Activated CD4-positive, alpha-beta T cell treated with anti-CD3 and anti-CD28 coated beads, Interleukin-2, amount 10 ng/mL, durations not matched to agents 7 days and 5 days (primary cell): ENCODE measurements at places on chromosomes 16 and 17. TPM values are rescaled to one million over a fixed set of nuclear protein-coding genes. Genes with fewer than 3 reads are reported as not detected.
A peak's percentile ranks its signal among the peaks of the same experiment; 100 is the strongest.

GRCh38 chr17:44137891-44138709 lies 3.6 kb upstream of the HROB start:
- peak overlapping the region; percentile 31 for H3K27ac ChIP-seq
- no peak overlapping the region for H3K4me3 ChIP-seq
- H3K4me1 ChIP-seq: peaks cover 26% of the 10 kb centered on the region
- DNase-seq: peak; percentile 49
- no peaks in the 10 kb centered on the region for H3K36me3 ChIP-seq

- H3K27me3 ChIP-seq: peaks cover 2% of the 10 kb centered on the region
- DNase-seq: no peak
- peaks cover 3% of the 10 kb centered on the region for H3K4me1 ChIP-seq
- no peak overlapping the region for H3K4me3 ChIP-seq
- no peaks in the 10 kb centered on the region for H3K36me3 ChIP-seq
These were observed 67.7 kb downstream of the HLF start for GRCh38 chr17:55332296-55333041.

DNA sequence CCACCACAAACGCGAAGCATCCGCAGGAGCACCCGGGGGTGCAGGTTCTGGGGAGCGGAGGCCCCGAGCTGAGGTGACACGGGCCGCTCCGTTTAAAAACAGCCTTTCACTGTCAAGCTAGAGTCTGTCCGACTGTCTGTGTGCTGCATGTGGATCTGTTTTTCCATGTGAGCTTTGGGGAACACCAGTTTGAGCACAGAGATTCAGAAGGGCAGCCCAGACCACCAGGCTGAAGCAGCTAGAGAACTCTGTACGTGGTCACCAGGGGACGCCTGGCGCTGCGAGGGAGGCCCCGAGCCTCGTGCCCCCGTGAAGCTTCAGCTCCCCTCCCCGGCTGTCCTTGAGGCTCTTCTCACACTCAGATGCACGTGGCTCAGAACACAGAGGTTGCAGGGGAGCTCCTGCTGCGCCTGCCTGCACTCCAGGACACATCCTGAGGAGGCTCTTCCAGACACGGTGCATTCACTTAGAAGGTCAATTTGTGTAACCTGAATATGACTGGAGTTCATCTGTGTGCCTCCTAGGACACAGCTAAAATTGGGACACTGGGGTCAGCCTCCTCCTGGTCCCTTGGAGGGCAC lies 15.7 kb upstream of the FOXK2 start:
- H3K4me1 ChIP-seq: peaks cover 13% of the 10 kb centered on the region
- peaks cover 2% of the 10 kb centered on the region for H3K27me3 ChIP-seq
- no peak overlapping the region for H3K4me3 ChIP-seq
- DNase-seq: no peak

DNA sequence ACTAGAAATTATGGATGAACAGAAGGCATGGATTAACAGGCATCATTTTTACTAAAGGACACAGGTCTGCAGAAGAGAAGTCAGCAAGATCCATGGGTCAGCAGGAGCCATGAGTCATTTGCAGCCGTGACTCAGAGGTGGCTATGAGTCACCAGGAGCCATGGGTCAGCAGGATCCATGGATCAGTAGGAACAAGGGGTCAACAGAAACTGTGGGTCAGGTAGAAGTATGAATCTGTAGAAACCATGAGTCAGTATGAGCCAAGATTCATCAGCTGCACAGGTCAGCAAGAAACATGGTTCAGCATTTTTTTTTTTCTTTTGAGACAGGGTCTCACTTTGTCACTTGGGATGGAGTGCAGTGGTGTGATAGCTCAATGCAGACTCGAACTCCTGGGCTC lies 58.2 kb upstream of the HS3ST4 start:
- DNase-seq: no peak
- H3K36me3 ChIP-seq: no peaks in the 10 kb centered on the region
- no peak overlapping the region for H3K27ac ChIP-seq
- peaks cover 2% of the 10 kb centered on the region for H3K27me3 ChIP-seq

GRCh38 chr17:47934856-47935255 lies 6.5 kb upstream of the PNPO start:
- no peak overlapping the region for H3K4me3 ChIP-seq
- no peaks in the 10 kb centered on the region for H3K27me3 ChIP-seq
- no peaks in the 10 kb centered on the region for H3K36me3 ChIP-seq
- no peak for DNase-seq
- H3K4me1 ChIP-seq: peaks cover 3% of the 10 kb centered on the region

DNA sequence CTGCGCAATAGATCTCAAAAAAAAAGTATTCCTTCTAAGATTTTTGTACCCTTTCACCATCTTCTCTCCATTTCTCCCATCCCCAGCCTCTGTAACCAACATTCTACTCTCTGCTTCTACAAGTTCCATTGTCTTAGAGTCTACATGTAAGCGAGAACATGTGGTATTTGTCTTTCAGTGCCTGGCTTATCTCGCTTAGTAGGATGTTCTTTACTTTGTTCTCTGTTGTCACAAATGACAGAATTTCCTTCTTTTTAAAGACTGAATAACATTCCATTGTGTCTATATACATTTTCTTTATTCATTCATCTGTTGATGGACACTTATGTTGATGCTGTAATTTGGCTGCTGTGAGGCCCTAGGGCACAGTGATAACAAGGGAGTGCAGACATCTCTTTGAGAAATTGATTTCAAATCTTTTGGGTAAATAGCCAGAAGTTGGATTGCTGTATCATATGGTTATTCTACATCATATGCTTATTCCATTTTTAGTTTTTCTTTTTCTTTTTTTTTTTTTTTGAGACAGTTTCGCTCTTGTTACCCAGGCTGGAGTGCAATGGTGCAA lies 37.7 kb upstream of the MYH10 start:
- no peak overlapping the region for H3K4me3 ChIP-seq
- DNase-seq: no peak
- H3K36me3 ChIP-seq: no peaks in the 10 kb centered on the region
- H3K4me1 ChIP-seq: no peaks in the 10 kb centered on the region

GRCh38 chr17:2712300-2713043 lies 908 bp upstream of the CLUH start:
- peak overlapping the region; percentile 86 for H3K4me3 ChIP-seq

DNA sequence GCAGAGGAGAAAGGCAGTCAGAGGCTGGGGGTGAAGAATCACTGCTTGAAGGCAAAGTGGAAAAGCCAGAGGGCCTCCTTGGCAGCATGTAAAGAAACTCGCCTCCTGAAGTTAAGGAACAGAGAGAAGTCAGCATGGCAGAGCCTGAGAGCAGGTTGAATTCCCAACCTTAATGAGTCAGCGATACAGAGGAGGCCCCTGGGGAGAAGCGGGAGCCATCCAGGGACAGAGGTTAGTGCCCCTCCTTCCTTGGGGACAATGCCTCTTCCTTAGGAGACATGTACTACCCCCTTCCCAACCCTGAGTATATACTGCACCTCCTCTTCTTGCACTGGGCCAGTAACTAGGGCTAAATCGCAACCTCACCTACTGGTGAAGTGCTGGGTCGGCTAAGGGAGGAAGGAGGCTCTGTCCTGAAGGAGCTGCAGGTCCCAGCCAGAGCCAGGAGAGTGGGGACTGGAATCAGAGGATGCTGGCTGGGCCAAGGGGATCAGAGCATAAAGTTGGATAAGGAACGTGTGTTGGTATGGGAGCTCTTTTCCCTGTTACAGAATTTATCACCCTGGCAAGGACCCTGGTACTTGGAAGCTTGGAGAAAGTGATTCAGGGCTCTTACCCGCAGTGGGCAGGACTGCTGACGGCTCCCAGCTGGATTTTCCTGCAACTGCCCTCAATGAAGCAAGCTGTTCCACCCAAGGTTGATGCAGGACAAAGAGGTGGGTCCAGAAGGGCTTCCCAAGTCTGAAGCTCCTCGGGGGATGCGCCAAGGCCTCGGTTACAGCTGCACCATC lies 5.4 kb upstream of the AANAT start:
- H3K4me3 ChIP-seq: no peak overlapping the region
- H3K27ac ChIP-seq: no peak overlapping the region
- H3K27me3 ChIP-seq: peaks cover 4% of the 10 kb centered on the region
- no peaks in the 10 kb centered on the region for H3K36me3 ChIP-seq

GRCh38 chr16:81181013-81181720 lies 57.3 kb upstream of the BCO1 start:
- peaks cover 2% of the 10 kb centered on the region for H3K27me3 ChIP-seq
- no peak overlapping the region for H3K27ac ChIP-seq
- no peaks in the 10 kb centered on the region for H3K36me3 ChIP-seq

DNA sequence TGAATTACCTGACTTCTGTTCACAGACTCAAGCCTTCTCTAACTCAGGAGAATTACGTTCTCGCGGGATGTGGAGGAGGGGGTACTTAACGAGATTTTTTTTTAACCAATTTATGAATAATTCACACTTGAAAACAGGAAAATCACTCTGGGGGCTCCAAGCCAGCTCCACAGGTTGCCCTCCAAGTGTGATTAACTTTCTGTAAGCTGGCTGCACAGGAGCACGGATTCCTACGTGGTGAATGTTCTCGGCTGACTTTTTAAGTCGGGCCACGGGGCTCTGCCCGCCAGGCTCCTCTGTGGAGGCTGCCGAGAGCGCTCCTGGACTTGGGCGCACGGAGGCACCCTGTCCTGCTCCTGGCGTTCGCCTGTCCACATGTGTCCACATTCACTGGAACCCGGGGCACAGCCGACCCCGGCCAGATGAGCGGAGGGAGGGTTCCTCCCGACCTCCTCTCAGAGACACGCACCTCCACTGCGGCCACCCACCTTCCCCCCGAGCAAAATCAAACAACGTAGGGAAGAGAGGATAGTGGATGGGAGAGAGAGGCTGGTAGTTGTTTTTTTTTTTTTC lies 147.1 kb upstream of the CHMP6 start:
- H3K27me3 ChIP-seq: no peaks in the 10 kb centered on the region
- H3K4me3 ChIP-seq: no peak overlapping the region
- peak overlapping the region; percentile 57 for H3K27ac ChIP-seq

DNA sequence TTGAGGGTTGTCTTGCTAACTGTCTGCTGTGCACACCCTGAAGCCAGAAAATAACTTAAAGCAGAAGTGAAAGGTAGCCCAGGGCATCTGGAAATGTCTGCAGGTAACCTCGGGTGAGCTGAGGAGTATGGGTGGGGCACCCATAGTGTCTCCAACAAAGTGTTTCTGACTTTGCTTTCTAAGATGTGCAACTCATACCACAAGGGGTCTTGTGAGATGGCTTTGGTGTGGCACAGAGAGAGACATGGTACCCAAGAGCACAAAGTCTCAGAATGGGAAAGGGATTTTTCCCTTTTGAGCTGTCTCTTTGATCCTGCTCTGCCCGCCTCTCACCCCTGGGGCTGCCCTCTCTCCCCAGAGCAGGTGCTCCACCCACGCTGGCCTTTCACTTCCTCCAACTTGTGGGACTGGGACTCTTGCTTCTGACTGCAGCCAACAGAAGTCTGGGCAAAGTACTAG lies 6.9 kb downstream of the CHD9 start:
- H3K4me1 ChIP-seq: peaks cover 46% of the 10 kb centered on the region
- H3K27ac ChIP-seq: peak overlapping the region; percentile 72
- H3K27me3 ChIP-seq: no peaks in the 10 kb centered on the region
- peak; percentile 12 for DNase-seq
- H3K4me3 ChIP-seq: no peak overlapping the region

GRCh38 chr16:56300242-56300623 lies 108.9 kb downstream of the GNAO1 start:
- H3K4me1 ChIP-seq: peaks cover 3% of the 10 kb centered on the region
- no peak for DNase-seq
- H3K36me3 ChIP-seq: no peaks in the 10 kb centered on the region
- H3K27ac ChIP-seq: no peak overlapping the region

GRCh38 chr17:41448506-41448905 lies 7.7 kb upstream of the KRT38 start:
- H3K27me3 ChIP-seq: peaks cover 15% of the 10 kb centered on the region
- H3K4me1 ChIP-seq: no peaks in the 10 kb centered on the region
- no peak for DNase-seq
- no peaks in the 10 kb centered on the region for H3K36me3 ChIP-seq
- no peak overlapping the region for H3K4me3 ChIP-seq

DNA sequence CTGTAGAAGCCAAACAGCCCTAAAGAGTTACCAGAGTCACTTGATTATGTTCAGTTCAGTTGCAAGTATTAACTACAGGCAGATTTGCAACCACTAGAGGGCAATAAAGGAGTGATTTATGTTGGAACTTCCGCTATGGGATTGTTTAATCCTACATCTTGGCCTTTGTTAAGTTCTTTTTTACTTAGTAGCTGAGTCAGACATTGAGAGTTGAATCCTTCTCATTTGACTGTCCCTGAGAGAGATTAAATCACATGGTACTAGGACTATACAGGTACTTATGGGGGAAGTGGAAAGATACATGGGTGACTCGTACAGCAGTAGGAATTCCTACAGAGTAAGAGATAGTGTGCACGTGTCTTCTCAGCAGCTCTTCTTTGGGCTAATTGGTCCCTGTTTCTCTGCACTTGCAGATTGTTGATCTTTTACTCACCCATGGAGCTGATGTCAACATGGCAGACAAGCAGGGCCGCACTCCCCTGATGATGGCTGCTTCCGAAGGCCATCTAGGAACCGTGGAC lies 40.3 kb downstream of the CYB561 start:
- peaks cover 2% of the 10 kb centered on the region for H3K4me1 ChIP-seq
- H3K27ac ChIP-seq: no peak overlapping the region
- DNase-seq: peak; percentile 44
- peaks cover under 1% of the 10 kb centered on the region for H3K27me3 ChIP-seq
- H3K36me3 ChIP-seq: no peaks in the 10 kb centered on the region

- peaks cover 97% of the 10 kb centered on the region for H3K4me1 ChIP-seq
- peak overlapping the region; percentile 89 for H3K4me3 ChIP-seq
- H3K36me3 ChIP-seq: peaks cover 61% of the 10 kb centered on the region
- H3K27me3 ChIP-seq: no peaks in the 10 kb centered on the region
These were observed 8.2 kb downstream of the ADCY7 start for GRCh38 chr16:50274326-50275097.

GRCh38 chr17:37710344-37710886 lies 34.4 kb downstream of the HNF1B start:
- H3K4me1 ChIP-seq: peaks cover 3% of the 10 kb centered on the region
- H3K27ac ChIP-seq: no peak overlapping the region
- H3K27me3 ChIP-seq: peaks cover 45% of the 10 kb centered on the region
- H3K36me3 ChIP-seq: no peaks in the 10 kb centered on the region
- no peak overlapping the region for H3K4me3 ChIP-seq
- DNase-seq: no peak

GRCh38 chr16:81864646-81865382 lies 85.7 kb downstream of the PLCG2 start:
- no peak for DNase-seq
- H3K36me3 ChIP-seq: no peaks in the 10 kb centered on the region
- no peak overlapping the region for H3K4me3 ChIP-seq
- no peaks in the 10 kb centered on the region for H3K27me3 ChIP-seq

SDR42E1 gene
- 10.2 TPM for total RNA-seq

PRCD gene
- not detected for total RNA-seq

SECTM1 gene
- 16.4 TPM for total RNA-seq

DRC3 gene
- 0.06 TPM for total RNA-seq

CCDC78 gene
- total RNA-seq: 2.3 TPM

CASKIN1 gene
- total RNA-seq: 0.07 TPM
